Placental pericyte (primary cell): ENCODE measurements at places on chromosomes 6 and 20. TPM values are rescaled to one million over a fixed set of nuclear protein-coding genes. Genes with fewer than 3 reads are reported as not detected.

DDO gene
- total RNA-seq, result 0.66 and 2.0 TPM in 2 replicates

AVP gene
- total RNA-seq, result not detected in 2 replicates

DNPH1 gene
- 33.1 and 43.1 TPM in 2 replicates for total RNA-seq

TEAD3 gene
- total RNA-seq, result 18.2 and 26.9 TPM in 2 replicates

ANKRD66 gene
- total RNA-seq, result not detected in 2 replicates

C20orf144 gene
- total RNA-seq, result 0.14 and 0.22 TPM in 2 replicates

FKBP1C gene
- 0.44 and 1.0 TPM in 2 replicates for total RNA-seq

ACTL10 gene
- 1.1 and 1.6 TPM in 2 replicates for total RNA-seq

OXT gene
- not detected in 2 replicates for total RNA-seq

NMBR gene
- total RNA-seq, result not detected in 2 replicates

TSPO2 gene
- not detected in 2 replicates for total RNA-seq

SH3BGRL2 gene
- total RNA-seq, result 0.22 and 1.6 TPM in 2 replicates

HLA-DRB1 gene
- 0.14 TPM in 1 of 2 replicates, not detected in the other for total RNA-seq

GABRR1 gene
- not detected in 2 replicates for total RNA-seq

ZNF334 gene
- total RNA-seq, result 1.1 and 4.6 TPM in 2 replicates

PPARD gene
- 8.3 and 11.6 TPM in 2 replicates for total RNA-seq

PTPRK gene
- 105 and 166 TPM in 2 replicates for total RNA-seq

PRDM13 gene
- total RNA-seq, result not detected in 2 replicates

PCSK2 gene
- total RNA-seq, result not detected in 2 replicates

PLCB4 gene
- 2.2 and 5.0 TPM in 2 replicates for total RNA-seq

CCM2L gene
- not detected in 2 replicates for total RNA-seq

ADAM33 gene
- total RNA-seq, result 11.4 and 19.5 TPM in 2 replicates

MTFR2 gene
- 0.22 and 12.0 TPM in 2 replicates for total RNA-seq

GPX5 gene
- total RNA-seq, result not detected in 2 replicates

PTCHD4 gene
- 0.88 and 2.6 TPM in 2 replicates for total RNA-seq
